ENCODE measurements at places on chromosomes 16 and 17. TPM values are rescaled to one million over a fixed set of nuclear protein-coding genes. Genes with fewer than 3 reads are reported as not detected.

ABCC11 gene
- total RNA-seq, result 0.07 TPM

LGALS9B gene
- not detected for total RNA-seq

GUCY2D gene
- total RNA-seq, result 0.34 TPM

TMEM97 gene
- 38.2 TPM for total RNA-seq

MEIOB gene
- total RNA-seq, result 0.94 TPM

- DNase-seq, result no peak
Measured at GRCh38 chr17:12659500-12659899, 6.2 kb upstream of the MYOCD start.

DNA sequence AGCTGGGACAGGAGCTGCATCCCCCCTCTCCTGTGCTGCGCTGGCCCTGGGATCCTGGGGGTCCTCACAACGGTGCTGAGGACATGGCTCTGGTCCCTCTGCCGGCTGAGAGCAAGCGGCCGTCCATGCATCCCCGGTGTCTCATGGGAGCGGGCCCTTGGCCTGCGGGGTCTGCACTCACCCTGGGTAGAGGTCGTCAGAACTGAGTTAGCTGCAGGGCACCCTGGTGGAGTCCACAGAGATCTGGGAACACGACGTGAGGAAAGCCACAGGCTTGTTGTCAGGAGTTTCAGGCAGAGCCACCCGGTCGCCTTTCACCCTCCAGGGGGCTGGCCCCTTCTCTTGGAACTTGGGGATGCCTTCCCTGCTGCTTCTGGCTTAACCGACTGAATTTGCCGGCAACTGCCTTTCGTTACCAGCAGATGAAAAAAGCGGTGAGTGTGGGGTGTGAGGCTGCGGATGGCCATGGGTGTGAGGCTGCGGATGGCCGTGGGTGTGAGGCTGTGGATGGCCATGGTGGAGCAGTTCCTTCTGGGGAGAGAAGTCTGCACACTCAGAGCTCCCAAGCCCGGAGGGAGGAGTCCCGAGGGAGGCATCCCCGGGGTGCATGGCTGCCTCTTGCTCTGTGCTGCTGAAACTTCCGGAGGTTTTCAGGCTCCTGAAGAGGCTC, 81.7 kb downstream of the LMF1 start:
- DNase-seq, result no peak

GFAP gene
- not detected for total RNA-seq

GLIS2 gene
- 1.3 TPM for total RNA-seq

- no peak for DNase-seq
Measured at GRCh38 chr17:46139432-46140210, 53.6 kb downstream of the KANSL1 start.

FLOT2 gene
- 138 TPM for total RNA-seq

TSPAN10 gene
- total RNA-seq, result 1.1 TPM

DNA sequence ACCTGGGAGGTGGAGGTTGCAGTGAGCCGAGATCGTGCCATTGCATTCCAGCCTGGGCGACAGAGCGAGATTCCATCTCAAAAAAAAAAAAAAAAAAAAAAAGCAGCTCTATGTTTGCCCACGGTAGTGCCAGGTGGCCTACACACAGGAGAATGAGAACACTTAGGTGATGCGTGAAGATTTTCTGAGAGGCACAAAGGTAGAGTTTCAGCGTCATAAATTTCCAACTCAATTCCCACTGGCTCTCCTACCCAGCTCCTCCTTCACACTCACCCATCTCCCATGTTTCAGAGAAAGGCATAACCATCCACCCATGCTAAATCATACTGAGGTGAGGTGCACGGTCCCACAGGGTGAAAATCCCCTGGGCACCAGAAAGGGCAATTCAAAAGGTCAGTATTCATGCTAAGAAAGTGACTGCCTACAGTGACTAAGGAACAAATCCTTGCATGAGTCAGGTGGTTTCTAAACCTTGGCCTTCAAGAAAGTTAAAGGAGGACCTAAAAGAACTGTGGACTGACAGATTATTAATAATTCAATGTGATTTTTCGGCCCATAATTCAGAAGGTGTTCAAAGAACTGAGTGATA, 4.8 kb downstream of the DCAKD start:
- DNase-seq, result no peak

GRCh38 chr17:49443862-49444261, 29.2 kb upstream of the PHB1 start:
- DNase-seq, result no peak

KRT33A gene
- not detected for total RNA-seq

GRCh38 chr17:62648251-62648955, 20.9 kb downstream of the MRC2 start:
- no peak for DNase-seq

COL1A1 gene
- 10.3 TPM for total RNA-seq

DNA sequence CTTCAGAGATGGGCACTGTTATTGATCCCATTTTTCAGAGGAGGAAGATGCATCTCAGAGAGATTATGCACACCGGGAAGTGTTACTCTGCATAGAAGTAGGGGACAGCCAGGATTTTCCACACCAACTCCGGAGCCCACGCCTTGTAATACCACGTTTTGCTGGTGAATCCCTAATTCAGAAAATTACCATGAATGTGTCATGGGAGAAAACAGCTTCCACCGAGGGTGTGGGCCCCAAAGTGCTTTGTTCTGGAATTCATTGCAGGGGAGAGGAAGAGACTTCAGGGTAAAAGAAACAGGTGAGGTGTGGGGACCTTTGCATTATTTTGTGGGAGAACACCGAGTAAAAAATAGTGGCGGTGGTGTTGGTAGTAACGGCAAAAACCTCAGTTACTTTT, 1051.4 kb upstream of the RBFOX1 start:
- DNase-seq, result no peak

- no peak for DNase-seq
Measured at GRCh38 chr16:23843143-23843542, 7.4 kb downstream of the PRKCB start.

DNA sequence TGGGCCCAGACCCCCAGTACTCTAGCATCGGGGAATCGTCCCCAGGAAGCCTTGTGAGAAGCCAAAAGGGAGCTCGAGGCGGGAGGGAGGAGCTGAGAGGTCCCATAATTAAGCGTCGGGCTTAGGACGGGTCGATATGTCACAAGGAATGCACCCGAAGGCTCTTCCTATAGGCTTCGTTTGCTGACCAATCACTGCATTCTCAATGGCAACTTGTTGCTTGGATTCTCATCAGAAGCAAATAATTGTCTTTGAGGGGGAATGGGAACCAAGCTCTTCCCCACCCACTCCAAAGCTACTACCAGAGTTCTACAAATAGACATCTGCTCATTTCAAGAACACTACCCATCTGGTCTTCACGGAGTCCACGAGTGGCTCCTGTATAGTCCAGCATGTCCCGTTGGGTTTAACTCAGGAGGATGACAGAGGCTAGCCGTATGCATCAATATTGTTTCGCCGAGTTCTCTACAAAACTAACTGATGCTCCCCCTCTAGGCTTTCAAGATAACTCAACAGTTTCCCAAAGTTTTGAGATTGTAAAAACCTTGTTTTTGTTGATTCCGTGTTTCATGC, 628 bp upstream of the BLMH start:
- DNase-seq, result no peak

ANKFN1 gene
- not detected for total RNA-seq

- DNase-seq, result no peak
Measured at GRCh38 chr17:5785867-5786509, 201.7 kb upstream of the NLRP1 start.

MILR1 gene
- not detected for total RNA-seq
